ENCODE measurements at places on chromosomes 16 and 17. TPM values are rescaled to one million over a fixed set of nuclear protein-coding genes. Genes with fewer than 3 reads are reported as not detected.

KRTAP4-6 gene
- not detected for total RNA-seq

PIRT gene
- not detected for total RNA-seq

NAGLU gene
- total RNA-seq = 17.5 TPM

DNA sequence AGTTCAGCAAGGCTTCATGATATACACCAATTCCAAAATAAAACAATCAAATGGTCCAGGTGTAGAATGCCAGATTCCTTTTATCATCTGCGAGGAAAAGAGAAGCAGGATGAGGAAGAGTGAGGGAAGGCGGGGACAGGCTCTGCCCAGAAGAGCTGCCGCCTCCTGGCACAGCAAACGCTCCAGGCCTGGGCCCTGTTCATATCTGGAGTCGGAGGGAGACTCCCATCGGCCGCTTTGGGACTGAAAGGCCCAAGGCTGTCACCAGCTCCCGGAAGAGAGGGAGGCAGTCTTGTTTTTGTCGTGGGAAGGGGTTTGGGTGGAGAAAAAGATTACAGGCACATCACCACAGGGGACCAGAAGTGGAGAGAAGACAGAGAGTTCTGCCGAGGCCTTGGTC lies 29.0 kb upstream of the SLC25A19 start:
- DNase-seq = no peak
- H3K36me3 ChIP-seq = peaks cover 28% of the 10 kb centered on the region
- H3K27me3 ChIP-seq = no peaks in the 10 kb centered on the region
- H3K4me1 ChIP-seq = peaks cover 26% of the 10 kb centered on the region
- H3K4me3 ChIP-seq = no peak overlapping the region

- H3K4me1 ChIP-seq = peaks cover 32% of the 10 kb centered on the region
- H3K4me3 ChIP-seq = peak overlapping the region; percentile 96
- DNase-seq = no peak
- peaks cover 5% of the 10 kb centered on the region for H3K36me3 ChIP-seq
- peaks cover 4% of the 10 kb centered on the region for H3K27me3 ChIP-seq
These were observed 354 bp upstream of the ESRP2 start for GRCh38 chr16:68236137-68236825.

GRCh38 chr17:3012926-3013581 lies 50.4 kb downstream of the OR1D5 start:
- DNase-seq = peak; percentile 52
- no peaks in the 10 kb centered on the region for H3K27me3 ChIP-seq
- no peak overlapping the region for H3K4me3 ChIP-seq
- H3K27ac ChIP-seq = no peak overlapping the region
- H3K4me1 ChIP-seq = no peaks in the 10 kb centered on the region

- H3K4me1 ChIP-seq = peaks cover 19% of the 10 kb centered on the region
- no peaks in the 10 kb centered on the region for H3K27me3 ChIP-seq
- H3K27ac ChIP-seq = no peak overlapping the region
- H3K36me3 ChIP-seq = peaks cover 55% of the 10 kb centered on the region
These were observed 42.2 kb downstream of the WDR45B start for GRCh38 chr17:82605939-82606600.

DNA sequence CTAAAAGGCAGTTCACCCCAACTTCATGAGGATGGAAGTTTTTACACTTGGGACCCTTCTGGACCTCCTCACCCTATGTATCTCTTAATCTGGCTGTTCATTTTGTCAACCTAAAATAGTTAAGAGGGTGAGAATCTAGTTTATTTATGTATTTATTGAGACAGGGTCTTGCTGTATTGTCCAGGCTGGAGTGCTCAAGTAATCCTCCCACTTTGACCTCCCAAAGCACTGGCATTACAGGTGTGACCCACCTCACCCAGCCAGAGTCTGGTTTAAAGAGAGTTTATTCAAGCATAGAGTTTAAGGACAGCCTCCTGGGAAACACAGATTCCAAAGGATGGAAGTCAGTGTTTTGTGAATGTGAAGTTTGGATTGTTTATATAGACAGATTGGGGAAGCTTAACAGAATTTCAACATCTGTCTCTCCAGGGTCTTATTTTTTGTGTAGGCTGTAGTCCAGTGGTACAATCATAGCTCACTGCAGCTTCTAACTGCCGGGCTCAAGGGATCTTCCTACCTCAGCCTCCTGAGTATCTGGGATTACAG lies 8.0 kb upstream of the APPBP2 start:
- no peak overlapping the region for H3K27ac ChIP-seq
- H3K36me3 ChIP-seq = no peaks in the 10 kb centered on the region
- peaks cover 3% of the 10 kb centered on the region for H3K4me1 ChIP-seq
- H3K27me3 ChIP-seq = peaks cover 4% of the 10 kb centered on the region
- no peak for DNase-seq

- H3K27ac ChIP-seq = no peak overlapping the region
- no peak for DNase-seq
- H3K27me3 ChIP-seq = peaks cover 7% of the 10 kb centered on the region
These were observed 3.9 kb upstream of the TMEM114 start for GRCh38 chr16:8594149-8594666.

DNA sequence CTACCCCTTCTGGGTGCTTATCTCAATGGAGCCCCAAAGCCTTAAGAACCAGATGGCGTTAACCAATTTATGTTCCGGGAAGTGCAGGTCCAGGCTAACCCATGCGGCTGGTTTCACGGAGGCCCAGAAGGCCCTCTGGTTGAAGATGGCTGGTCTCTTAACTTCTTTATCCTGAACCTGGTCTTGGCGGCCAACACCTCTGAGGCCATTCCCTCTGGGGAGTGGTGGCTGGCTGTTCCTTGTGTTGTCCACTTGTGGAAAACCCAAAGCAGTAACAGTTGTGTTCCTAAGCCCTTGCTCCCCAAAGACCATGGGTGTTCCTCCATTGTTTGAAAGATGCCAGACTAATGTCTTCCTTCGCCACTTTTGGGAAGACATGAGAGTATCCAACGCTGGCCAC lies 1.5 kb downstream of the CDYL2 start:
- H3K4me1 ChIP-seq = peaks cover 61% of the 10 kb centered on the region
- H3K4me3 ChIP-seq = peak overlapping the region; percentile 73
- H3K27ac ChIP-seq = peak overlapping the region; percentile 68

- no peak overlapping the region for H3K27ac ChIP-seq
- no peaks in the 10 kb centered on the region for H3K36me3 ChIP-seq
- peaks cover 57% of the 10 kb centered on the region for H3K4me1 ChIP-seq
- H3K27me3 ChIP-seq = peaks cover 41% of the 10 kb centered on the region
- DNase-seq = no peak
These were observed 1.9 kb upstream of the TUBB3 start for GRCh38 chr16:89921131-89921701.

DNA sequence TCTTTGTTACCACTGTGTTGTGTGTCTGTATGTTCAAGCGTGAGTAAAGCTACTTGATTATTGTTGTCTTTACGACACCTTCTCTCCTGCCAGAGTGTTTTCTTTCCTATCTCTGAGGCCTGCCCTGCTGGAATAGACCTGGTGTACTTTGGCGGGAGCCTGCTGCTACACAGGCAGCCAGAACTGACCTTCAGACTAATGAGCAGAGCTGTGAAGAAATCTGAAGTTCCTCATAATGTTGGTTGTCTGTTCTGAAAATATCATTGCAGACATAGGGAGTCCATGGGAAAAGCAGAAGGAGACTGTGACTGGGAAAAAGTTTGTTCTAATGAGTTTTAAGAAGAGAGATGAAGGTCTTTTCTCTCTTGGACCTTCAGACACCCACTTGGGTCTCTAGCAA lies 9.8 kb downstream of the RHOT1 start:
- no peak for DNase-seq
- H3K27ac ChIP-seq = no peak overlapping the region
- H3K27me3 ChIP-seq = no peaks in the 10 kb centered on the region
- no peak overlapping the region for H3K4me3 ChIP-seq
- H3K4me1 ChIP-seq = no peaks in the 10 kb centered on the region

DNA sequence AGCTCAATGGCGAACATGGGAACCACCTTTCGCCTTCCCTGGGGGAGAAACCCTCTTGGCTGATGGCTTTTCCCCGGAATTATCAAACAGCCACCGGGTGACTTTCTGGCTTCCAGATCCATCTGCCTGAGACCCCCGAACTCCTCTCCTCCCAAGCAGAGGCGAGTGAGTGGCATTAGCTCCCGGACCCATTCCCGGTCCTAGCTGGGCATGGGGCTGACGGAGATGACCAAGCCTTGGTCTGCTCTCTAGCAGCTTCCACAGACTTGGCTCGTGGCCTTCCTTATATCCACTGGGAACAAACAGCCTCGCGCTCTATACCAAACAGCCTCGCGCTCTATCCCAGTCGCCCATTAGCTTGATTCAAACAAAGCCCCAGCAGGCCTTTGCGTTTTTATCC lies 62.4 kb downstream of the CCDC182 start:
- H3K27ac ChIP-seq = no peak overlapping the region
- H3K4me3 ChIP-seq = no peak overlapping the region
- peaks cover 2% of the 10 kb centered on the region for H3K36me3 ChIP-seq
- H3K27me3 ChIP-seq = no peaks in the 10 kb centered on the region
- peak; percentile 5 for DNase-seq

GRCh38 chr16:75252946-75253911 lies 1.8 kb upstream of the BCAR1 start:
- no peak for DNase-seq
- peaks cover 45% of the 10 kb centered on the region for H3K27me3 ChIP-seq
- H3K27ac ChIP-seq = no peak overlapping the region
- no peak overlapping the region for H3K4me3 ChIP-seq
- peaks cover 3% of the 10 kb centered on the region for H3K4me1 ChIP-seq
- no peaks in the 10 kb centered on the region for H3K36me3 ChIP-seq

- H3K4me1 ChIP-seq = peaks cover 24% of the 10 kb centered on the region
- H3K27ac ChIP-seq = no peak overlapping the region
- DNase-seq = no peak
- H3K4me3 ChIP-seq = no peak overlapping the region
- H3K27me3 ChIP-seq = peaks cover 15% of the 10 kb centered on the region
These were observed 18.5 kb upstream of the N4BP1 start for GRCh38 chr16:48628359-48628985.

GRCh38 chr16:49491771-49492761 lies 118.5 kb downstream of the C16orf78 start:
- H3K27ac ChIP-seq = no peak overlapping the region
- no peak for DNase-seq
- H3K36me3 ChIP-seq = no peaks in the 10 kb centered on the region
- H3K27me3 ChIP-seq = no peaks in the 10 kb centered on the region
